Gastroesophageal sphincter (tissue), 4 donors: ENCODE measurements at places on chromosomes 6 and 20. TPM values are rescaled to one million over a fixed set of nuclear protein-coding genes. Genes with fewer than 3 reads are reported as not detected.

GRCh38 chr6:3749977-3750316 is 1.6 kb downstream of the PXDC1 start:
- peak; percentile 1 for ATAC-seq

- ATAC-seq, result no peak
Observed at GRCh38 chr6:130766239-130767144, 60.7 kb upstream of the SMLR1 start.

The TREML2 gene
- total RNA-seq, result not detected

The GABRR1 gene
- total RNA-seq, result 0.31 TPM

GRCh38 chr20:24754691-24755090 is 194.4 kb upstream of the CST7 start:
- no peak for ATAC-seq

DNA sequence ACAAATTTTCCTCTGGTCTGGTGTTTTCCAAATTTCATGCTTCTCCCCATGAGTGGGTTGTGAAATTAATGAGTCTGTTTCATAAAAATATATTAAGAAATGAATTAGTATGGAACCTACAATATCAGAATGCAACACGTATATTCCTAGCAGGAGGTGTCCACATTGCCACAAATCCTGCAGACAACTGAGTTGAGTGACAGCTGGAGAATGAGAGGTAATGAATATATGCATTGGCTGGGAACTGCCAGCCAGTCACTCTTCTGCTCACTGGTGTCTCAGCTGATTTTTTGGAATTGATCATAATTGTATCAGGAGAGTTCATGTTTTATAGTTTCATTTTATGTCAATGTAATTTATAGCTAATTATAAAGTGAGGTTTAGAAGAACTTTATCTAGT is 6.3 kb upstream of the ARFGEF3 start:
- no peak for ATAC-seq

- peak; percentile 100 for ATAC-seq
Observed at GRCh38 chr20:58388882-58389323, at the start of gene VAPB. VAPB (plus strand) TSS chr20:58389229; CDS start chr20:58389460, 231 bp downstream.

- ATAC-seq, result no peak
Observed at GRCh38 chr6:160462551-160463109, 114.5 kb downstream of the SLC22A3 start.

- no peak for ATAC-seq
Observed at GRCh38 chr20:5974531-5974930, 24.1 kb downstream of the MCM8 start.

The FGD2 gene
- total RNA-seq, result 34.5 TPM

The CRYBG1 gene
- 3.1 TPM for total RNA-seq

The MACROD2 gene
- total RNA-seq, result 4.0 TPM

- no peak for ATAC-seq
Observed at GRCh38 chr6:158803733-158804143, 15.4 kb downstream of the EZR start.

GRCh38 chr6:6784514-6785162 is 196.1 kb downstream of the LY86 start:
- ATAC-seq, result no peak

The KCNK16 gene
- not detected for total RNA-seq

The USP49 gene
- total RNA-seq, result 0.69 TPM

GRCh38 chr6:144725736-144726522 is 440.8 kb downstream of the UTRN start:
- no peak for ATAC-seq

The MOG gene
- not detected for total RNA-seq

The ISM1 gene
- total RNA-seq, result 3.6 TPM

DNA sequence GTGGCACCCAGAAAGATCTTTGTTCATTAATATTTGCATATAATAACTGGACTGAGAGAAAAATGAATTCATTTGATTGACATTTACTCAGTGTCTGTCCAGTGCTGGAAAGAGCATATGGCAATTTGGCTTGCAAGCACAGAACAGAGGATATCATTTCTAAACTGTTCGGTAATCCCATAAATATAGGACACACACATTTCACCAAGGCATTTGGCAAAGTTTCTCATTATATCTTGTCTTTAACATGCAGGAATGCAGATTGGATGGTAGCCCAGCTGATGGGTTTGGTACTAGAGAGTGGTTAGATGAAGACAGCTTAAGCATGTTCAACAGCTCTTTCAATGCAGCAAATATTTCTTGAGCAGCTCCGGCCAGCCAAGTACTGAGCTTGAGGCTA is 259.2 kb downstream of the PRKN start:
- no peak for ATAC-seq

DNA sequence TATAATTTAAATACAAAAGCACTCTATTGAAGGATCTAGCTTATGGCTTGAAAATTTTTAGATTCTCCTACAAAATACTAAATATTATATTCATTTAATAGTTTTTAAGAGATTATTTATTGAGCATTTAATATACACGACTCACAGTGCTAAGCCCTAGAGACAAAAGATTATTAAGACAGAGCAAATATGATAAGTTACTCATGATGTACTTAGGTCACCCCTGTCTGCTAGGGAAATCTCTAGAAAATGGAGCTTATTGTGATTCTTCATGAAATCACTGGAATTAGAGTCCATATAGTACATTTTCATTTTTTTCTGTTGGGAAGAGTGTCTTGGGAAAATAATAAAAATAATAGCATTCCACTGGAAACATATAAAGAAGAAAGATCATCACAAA is 37.8 kb downstream of the BEND6 start:
- no peak for ATAC-seq

DNA sequence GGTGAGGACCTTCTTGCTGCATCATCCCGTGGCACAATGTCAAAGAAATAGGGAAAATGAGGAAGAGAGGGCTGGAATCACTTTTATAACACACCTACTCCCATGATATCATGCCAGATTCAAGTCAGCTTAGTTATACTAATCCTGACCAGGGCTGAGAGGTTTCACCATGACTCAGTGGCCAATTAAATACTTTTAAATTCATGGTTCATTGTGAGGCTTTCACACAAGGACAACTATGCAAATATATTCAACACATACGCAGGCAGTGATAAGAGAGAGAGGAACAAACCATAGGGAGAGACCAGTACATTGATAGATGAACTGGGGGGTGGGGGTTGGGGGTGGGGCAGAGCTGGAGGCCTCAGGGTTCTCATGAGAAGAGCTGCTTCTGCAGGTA is 313.1 kb downstream of the LRFN2 start:
- ATAC-seq, result no peak

The PDE7B gene
- total RNA-seq, result 2.9 TPM

- no peak for ATAC-seq
Observed at GRCh38 chr6:74764486-74764885, 441.4 kb downstream of the COL12A1 start.

- ATAC-seq, result no peak
Observed at GRCh38 chr6:129667034-129667433, 42.9 kb downstream of the ARHGAP18 start.

- ATAC-seq, result no peak
Observed at GRCh38 chr6:5068153-5068751, 16.9 kb upstream of the PPP1R3G start.

DNA sequence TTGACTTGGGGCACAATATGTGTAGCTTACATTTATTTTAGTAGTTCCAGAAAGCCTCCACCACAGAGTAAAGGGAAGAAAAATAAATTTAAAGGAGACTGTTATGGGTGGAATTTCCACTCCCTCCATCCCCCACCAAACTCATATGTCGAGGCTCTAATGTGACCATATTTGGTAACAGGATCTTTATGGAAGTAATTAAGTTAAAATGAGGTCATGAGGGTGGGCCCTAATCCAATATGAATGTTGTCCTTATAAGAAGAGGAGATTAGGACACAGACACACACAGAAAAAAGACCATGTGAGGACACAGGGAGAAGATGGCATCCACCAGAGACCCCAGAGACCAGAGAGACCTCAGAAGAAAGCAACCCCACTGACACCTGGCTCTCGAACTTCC is 189.7 kb downstream of the EDN1 start:
- no peak for ATAC-seq

- no peak for ATAC-seq
Observed at GRCh38 chr20:48858075-48858790, 30.4 kb upstream of the PREX1 start.

The PI16 gene
- 21.6 TPM for total RNA-seq

The GTSF1L gene
- not detected for total RNA-seq

The STMND1 gene
- not detected for total RNA-seq

The KIF25 gene
- total RNA-seq, result not detected

DNA sequence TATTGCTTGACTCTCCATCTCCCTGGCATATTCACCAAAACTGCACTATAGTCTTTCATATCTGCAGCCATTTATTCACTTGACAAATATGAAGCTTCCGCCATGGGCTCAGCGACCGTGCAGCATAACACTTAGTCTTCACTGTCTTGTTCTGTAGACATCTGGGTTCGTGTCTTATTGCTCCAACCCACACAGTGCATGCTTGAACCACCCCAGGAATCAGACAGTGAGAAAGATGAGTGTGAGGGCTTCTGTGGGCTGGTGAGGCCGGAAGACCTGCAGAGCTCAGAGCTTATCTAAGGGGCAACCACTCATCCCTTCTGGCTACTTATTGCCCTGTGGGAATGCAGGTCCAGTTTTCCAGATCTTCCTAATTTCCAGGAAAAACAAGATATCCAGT is 19.9 kb upstream of the FAM50B start:
- no peak for ATAC-seq

The LY6G6C gene
- total RNA-seq, result not detected

- no peak for ATAC-seq
Observed at GRCh38 chr6:139967497-139967896, 593.0 kb upstream of the CITED2 start.

The BTBD3 gene
- 38.1 TPM for total RNA-seq

DNA sequence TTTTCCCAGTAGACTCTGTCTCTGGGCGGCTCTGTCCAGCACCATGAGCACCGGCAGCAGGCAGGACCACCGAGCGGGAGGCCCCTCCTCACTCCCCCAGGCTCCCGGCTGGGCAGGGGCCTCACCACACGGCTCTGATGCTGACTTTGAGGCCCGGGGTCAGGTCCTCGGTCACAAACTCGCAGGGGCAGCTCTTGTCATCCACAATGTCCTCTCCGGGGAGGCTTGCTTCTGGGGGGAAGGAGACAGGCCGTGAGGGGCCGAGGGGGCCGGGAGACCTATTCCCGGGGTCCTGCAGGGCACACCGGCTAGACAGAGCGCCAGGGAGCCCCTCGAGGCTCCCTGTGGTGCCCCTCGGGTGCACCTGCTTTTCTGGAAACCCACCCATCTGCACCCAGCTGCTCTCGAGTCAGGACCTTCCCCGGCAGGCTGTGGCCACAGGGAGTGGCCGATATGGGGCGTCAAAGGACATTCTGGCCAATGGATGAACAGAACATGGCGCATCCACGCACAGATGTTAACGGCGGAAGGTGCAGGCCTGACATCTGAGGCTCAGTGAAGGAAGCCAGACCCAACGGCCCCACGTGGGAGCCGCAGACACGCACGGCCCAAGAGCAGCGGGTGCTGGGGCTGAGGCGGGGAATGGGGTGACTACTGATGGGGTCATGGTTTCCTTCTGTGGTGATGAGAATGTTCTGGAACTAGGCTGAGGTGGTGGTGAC is 53.0 kb upstream of the CHRNA4 start:
- no peak for ATAC-seq

The IMPG1 gene
- total RNA-seq, result not detected

DNA sequence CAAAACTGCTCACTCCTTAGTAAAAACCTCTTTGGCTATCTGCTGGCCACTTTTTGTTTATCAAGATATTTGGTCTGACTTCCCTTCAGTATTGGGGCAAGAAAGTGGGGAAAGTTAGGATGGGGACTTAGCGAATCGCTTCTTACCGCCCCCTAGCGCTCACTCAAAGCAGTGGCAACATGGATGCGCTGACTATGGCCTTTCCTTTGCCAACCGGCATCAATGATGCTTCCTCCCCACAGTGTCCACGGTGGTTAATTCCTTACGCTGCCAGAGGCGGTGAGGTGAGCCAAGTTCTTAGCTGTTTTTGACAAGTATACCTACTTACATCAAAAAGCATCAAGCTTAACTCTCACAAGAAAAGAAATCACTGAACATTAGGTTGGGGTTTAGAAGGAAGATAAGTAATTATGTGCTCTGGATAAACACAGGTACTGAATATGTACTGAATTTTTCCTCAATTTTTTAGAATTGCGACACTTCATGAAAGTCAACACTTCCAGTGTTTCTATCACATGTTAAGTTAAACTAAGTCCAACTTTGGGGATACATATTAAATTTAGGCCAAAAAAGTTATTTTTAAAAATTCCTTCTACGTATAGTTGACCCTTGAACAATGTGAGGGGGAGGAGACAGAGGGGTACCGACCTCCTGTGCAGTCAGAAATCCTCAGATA is 86.7 kb downstream of the GMDS start:
- ATAC-seq, result no peak

- ATAC-seq, result no peak
Observed at GRCh38 chr20:39954621-39955020, 734.4 kb downstream of the MAFB start.

GRCh38 chr20:4112481-4113421 is 97.4 kb upstream of the RNF24 start:
- ATAC-seq, result no peak

GRCh38 chr6:41940759-41941279 is 789 bp downstream of the CCND3 start:
- ATAC-seq, result peak; percentile 9

- ATAC-seq, result no peak
Observed at GRCh38 chr6:161660666-161661571, 387.1 kb upstream of the AGPAT4 start.

The ARFGEF3 gene
- total RNA-seq, result 4.2 TPM

The SLC35D3 gene
- not detected for total RNA-seq

DNA sequence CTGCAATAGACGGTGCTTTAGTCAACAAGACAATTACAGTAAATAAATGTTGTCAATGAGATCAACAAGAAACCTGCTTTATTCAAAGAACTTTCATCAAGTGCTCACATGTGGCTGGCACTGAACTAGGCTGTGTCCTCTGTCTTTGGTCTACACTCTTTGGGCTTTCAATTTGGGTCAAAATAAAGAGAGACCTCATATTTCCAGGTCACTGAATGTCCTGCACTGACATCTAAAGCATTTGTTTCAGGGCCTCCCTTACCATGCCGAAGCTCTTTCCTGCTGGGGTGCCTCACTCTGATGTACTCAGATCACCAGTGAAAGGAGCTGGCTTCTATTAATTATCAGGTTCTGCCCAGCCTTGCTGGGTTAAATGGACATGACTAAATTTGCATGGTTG is 32.0 kb downstream of the PDE7B start:
- no peak for ATAC-seq

- no peak for ATAC-seq
Observed at GRCh38 chr6:16871047-16871446, 109.8 kb upstream of the ATXN1 start.
